NCI-H510A treated with DMSO at 0.1 percent for 48 hours (cell line): ENCODE measurements at places on chromosomes 4 and X.

DNA sequence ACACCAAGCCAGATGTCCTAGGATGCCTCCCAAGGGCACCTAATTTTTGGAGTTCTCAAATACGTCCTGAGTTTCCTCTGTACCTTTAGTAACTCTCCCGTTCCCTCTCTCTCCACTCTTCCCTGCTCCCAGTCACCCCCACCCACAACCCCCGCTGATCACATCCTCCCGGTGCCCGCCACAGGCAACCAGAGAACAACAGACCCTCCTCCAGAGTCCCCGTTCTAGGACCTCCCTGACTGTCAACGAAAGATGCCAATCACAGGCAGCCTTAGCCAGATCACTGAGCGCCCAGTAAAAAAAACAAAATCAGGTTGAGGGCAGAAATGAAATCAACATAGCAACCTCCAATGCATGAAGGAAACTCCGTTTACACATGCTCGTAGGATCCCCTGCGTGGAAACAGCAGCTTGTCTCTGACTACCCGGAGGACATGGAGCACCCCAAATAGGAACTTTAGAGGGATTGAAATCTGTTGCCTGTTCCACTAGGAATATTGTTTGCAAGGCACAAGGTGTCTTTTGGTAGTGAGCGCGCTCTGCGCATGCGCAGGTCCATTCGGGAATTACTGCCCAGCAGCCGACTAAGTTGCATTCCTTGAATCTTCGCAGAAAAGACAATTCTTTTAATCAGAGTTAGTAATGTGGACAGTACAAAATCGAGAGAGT is at the start of gene GABRB1:
Gene GABRB1 (plus strand): TSS at position 557 of the 668 bp plus-strand sequence.
- peak; percentile 37 for DNase-seq

GRCh38 chr4:147223576-147223975 is 257.3 kb upstream of the EDNRA start:
- no peak for DNase-seq

DNA sequence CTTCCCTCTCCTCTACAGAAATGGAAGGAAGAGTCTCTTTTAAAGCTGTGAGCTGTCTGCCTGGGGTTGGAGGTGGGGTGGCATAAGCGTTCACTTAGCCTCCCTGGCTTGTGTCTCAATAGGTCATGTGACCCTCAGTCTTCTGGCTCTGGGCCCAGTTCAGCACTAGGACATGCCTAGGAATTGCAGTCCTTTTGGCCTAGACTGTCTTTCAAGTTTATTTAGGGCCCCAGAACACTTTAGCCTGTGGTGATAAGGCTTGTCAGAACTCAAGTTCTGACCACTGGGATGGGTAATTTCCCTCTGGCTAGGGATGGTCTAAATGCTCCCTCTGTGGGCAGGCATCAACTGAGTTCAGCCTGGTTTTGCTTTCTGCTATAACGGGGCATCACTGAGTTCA is 34.3 kb upstream of the ARMCX4 start:
- no peak for DNase-seq

DNA sequence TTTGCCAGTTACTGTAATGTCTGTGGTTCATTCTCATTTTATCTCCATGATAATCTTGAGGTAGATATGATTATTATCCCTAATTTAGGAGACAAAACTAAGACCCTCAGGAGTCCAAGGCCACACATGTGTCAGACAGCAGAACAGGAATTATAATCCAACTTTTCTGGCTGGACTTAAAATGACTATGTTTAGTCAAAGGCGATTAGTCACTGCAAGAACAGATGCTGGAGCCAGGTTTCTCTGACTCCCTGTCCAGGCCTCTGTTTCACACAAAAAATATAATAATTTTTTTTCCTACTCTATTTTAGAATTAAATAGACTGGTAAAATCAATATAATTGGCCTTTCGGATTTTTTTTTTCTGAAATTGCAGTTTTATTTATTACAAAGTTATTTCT is 56.7 kb upstream of the TMEM131L start:
- no peak for DNase-seq

DNA sequence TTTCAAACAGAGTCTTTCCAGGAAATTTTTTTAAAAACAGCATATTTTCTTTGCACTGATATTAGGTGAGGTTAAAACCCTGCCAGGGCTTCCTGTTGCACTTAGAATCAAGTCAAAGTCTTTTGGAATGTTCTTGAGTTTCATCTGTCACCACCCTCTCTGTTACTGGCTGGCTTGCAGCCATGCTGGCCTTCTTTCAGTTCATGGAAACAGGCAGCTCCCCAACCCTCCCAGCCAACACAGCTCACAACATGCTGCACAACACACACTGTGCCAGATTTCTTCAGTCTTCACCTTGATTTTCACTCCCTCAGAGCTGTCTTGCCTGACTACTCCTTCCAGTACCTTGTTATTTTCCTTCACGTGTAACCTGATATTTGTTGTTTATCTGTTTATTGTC is 129.5 kb downstream of the KCNIP4 start:
- DNase-seq = no peak

DNA sequence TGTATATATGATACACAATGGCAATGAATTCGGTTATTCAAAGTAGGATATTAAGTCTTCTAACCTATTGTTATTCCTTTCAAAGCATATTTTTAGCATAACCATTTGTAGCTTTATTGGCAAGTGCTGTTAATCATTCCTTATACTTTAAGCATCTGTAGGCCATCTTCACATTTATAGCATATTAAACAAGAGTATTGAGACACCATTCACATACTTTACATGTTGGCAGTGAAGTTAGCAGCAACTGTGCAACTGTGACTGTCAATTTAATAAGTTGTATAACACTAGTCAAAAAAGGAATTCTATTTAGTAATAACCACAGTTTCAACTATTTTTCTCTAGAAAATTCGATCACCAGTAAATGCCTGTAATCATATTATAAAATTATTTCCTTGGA is 107.3 kb upstream of the MYOZ2 start:
- DNase-seq = no peak

- DNase-seq = no peak
Measured at GRCh38 chrX:119201570-119201969, 34.5 kb upstream of the PGRMC1 start.

DNA sequence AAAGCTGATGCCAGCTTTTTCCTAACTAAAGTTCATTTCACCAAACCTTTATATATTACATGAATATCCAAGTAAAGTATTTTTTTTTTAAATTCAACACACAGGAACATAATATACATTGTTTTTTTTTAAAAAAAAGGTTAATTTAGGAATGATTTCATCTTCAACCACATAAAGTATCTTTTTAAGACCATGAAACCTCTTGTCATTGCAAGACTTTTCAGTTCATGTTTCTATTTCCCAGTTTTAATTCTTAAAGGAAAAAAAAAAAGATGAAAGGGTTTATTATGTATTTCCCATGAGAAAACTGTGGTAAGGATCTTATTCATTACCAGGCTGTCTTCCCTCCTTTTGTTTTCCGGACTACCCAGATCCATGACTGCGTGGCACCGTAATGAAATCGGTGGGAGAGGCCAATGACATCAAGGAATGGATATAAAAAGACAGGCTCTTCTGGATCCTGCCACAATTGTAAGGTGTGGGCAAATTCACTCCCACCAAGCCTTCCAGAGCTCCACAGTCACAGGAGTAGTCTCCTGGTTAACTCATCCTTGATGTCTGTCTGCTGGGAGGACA is 84.7 kb upstream of the CBR4 start:
- DNase-seq = no peak
